Stimulated activated CD4-positive, alpha-beta T cell treated with anti-CD3 and anti-CD28 coated beads, Interleukin-4, amount 100 ng/mL, for 4 hours (primary cell): ENCODE measurements at places on chromosomes 2 and 18.

GRCh38 chr2:134737671-134738070, 18.9 kb upstream of the TMEM163 start:
- no peak for DNase-seq

GRCh38 chr2:119678021-119678656, 862 bp upstream of the TMEM177 start:
- no peak for DNase-seq

GRCh38 chr2:196546151-196546919, 93.2 kb upstream of the CCDC150 start:
- no peak for DNase-seq

- no peak for DNase-seq
Observed at GRCh38 chr2:102253753-102254150, 57.6 kb upstream of the IL1RL1 start.

- DNase-seq, result no peak
Observed at GRCh38 chr18:54119524-54120019, 104.9 kb downstream of the MBD2 start.

DNA sequence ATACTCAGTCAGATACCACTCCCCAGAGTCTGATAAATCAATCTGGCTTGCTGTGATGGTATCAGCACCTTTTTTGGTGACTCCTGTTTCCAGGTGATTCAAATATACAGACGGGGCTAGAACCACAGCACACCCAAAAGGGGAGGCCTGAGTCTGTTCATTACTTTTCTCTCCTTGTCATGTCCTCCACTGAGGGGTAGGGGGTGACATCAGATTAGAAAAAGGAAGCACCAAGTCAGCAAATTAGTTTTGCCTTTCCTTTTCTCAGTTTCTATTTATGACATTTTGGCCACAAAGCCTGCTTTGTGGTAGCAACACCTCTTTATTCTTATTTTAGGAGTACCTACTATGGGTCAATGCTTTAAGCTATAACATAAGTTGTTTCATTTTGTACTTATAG, 127.4 kb downstream of the CCDC102B start:
- no peak for DNase-seq
